Progenitor cell of endocrine pancreas (in vitro differentiated cells): ENCODE measurements at places on chromosomes 1 and 21.

- DNase-seq: no peak
These were observed 17.6 kb downstream of the PGBD2 start for GRCh38 chr1:248923352-248924338.

DNA sequence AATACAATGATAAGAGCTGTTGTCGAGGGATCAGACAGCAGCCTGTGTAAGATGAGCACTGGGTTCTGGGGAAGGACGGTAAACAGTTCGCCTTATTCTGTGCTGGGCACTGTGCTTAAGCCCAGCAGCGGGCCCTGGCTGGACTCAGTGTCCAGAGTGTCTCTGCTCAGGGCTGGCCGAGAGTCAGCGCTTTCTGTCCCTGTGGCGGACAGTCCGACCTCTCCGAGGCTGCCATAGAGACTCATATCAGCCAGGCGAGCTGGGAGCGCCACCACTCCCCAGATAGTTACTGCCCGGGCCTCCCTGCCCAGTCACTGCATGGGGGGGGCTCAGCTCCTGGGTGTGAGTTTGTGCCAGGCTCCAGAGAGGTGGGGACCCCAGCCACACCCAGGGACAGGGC lies 14.7 kb upstream of the NPHP4 start:
- DNase-seq: no peak

- DNase-seq: no peak
These were observed 437.5 kb upstream of the VAMP3 start for GRCh38 chr1:7333620-7334019.

GRCh38 chr21:9735421-9735961 lies 785.9 kb upstream of the TPTE start:
- no peak for DNase-seq

- DNase-seq: no peak
These were observed 22.3 kb upstream of the PEX19 start for GRCh38 chr1:160307118-160307791.

DNA sequence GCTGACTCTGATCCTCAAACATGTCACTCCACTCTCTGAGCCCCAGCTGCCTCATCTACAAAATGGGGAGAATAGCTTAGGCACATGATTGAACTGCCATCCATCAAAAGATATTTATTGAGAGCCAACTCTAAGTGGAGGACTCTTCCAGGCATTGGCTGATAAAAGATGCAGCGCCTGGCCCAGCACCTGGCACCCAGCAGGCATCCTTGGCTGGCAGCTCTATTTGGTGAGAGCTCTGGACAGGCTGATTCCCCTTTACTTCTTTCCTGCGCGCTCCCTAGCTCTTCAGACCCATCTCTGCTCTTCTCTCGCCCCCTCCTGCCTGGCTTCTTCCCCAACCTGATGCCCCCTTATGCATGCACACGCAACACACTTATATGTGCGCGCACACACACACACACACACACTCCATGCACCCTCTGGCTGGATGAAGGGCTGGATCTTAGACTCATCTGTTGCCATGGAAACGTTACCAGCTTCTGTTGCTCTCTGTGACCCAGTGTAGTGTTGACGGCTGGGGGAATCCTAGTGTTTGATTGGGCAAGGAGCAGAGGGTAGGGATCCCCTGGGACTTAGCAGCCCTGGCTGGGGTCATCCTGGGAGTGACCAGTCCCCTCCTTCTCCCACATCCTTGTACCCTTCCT lies 49.3 kb downstream of the VWA5B1 start:
- no peak for DNase-seq

GRCh38 chr1:110003747-110004428 lies 19.3 kb downstream of the AHCYL1 start:
- DNase-seq: no peak

- DNase-seq: no peak
These were observed 41.4 kb downstream of the TARBP1 start for GRCh38 chr1:234437423-234438171.

DNA sequence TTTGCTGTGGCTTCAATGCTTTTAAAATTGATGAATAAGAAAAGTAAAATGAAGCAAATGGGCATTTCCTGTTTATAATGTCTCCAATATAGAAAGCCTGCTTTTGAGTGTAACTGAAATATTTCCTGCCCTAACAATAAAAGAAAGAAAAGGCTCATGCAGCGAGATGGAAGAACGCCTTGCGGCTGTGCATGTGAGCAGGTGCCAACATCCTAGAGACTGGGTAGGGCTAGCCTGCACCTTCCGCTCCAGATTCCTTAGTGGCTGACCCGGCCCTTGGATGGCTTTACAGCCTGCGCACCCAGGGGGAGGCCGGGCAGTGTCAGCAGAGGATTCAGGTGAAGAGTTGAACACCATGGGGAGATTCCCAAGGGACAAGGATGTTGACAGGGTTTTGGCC lies 21.8 kb downstream of the CNIH3 start:
- no peak for DNase-seq
